ENCODE measurements at places on chromosomes 2 and 18.

DNA sequence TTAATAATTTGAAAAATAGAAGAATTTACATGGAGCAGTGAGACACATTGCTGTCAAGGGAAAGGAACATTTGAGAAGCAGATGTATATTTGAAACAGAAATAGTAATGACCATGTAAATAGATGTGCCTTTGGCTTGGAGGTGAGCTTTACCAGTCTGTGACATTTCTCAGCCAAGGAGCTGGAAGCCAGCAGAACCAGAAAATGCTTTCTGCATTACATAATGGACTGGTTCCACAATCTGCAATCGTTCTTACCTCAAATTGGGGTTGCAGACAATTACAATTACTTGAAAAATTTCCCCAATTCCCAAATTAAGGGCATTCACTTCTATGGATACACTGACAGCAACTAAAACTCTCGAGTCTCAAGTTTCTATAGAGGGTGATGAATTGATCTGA, 59.7 kb downstream of the HNMT start:
- DNase-seq: no peak

DNA sequence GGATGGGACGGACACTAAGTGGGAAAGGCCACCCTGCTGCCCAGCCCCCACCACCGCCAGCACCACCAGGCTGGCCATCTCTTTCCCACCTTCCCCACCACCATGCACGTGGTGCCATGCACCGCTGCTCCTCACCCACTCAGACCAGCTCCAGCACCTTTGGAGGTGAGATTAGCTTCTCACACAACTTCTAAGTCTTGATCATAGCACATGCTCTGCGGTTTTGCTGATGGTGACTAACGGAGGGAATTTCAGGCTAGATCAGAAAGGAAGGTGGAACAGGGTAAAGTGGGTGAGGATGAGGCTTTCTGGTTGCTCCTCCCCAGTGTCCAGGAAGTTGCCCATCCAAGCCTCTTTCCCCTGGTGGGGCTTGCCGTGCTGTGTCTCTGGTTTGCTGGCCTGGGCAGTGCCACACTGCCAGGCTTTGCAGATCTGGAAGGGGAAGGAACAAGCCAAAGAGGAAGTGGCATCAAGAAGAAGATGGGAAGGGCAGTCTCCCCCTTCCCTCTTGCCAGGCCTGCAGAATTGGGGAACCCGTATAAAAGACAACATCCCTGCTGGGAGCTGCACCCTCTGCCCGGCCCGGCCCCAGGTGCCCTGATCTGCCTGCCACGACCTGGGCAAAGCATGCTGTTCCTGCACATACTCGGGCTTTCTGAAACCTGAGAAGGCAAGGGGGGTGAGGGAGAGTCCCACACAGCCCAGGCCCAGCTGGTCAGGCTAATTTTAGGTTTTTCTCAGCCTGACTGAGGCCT, 44.3 kb upstream of the CAB39 start:
- DNase-seq: peak; percentile 49

DNA sequence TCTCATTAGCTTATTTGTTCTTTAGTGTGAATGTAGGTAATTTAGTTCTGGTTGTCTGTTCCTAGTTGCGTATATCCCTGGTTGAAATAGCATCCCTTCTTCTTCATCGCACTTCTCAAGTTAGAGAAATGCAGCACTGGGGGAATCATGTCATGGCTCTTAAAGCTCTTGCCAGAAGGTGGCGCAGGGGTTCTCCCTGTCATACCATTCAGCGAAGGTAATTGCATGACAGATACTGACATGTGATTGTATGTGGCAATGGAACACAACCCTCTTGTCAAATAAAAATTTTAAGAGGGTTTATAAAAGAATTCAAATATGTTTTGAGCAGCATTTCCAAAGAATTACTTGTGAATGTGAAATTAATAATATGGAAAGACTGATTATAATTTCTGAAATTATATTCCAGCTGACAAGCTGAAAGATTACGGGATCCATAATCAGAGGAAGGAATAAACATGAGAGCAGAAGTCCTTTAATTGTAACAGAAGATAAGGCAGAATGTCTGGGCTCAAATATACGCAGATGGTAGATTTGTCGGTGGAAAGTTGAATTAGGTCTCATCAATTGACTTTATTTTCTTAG, 411.7 kb downstream of the DSEL start:
- peak; percentile 45 for DNase-seq

- DNase-seq: no peak
Observed at GRCh38 chr18:50024466-50024865, 170.5 kb downstream of the MYO5B start.

DNA sequence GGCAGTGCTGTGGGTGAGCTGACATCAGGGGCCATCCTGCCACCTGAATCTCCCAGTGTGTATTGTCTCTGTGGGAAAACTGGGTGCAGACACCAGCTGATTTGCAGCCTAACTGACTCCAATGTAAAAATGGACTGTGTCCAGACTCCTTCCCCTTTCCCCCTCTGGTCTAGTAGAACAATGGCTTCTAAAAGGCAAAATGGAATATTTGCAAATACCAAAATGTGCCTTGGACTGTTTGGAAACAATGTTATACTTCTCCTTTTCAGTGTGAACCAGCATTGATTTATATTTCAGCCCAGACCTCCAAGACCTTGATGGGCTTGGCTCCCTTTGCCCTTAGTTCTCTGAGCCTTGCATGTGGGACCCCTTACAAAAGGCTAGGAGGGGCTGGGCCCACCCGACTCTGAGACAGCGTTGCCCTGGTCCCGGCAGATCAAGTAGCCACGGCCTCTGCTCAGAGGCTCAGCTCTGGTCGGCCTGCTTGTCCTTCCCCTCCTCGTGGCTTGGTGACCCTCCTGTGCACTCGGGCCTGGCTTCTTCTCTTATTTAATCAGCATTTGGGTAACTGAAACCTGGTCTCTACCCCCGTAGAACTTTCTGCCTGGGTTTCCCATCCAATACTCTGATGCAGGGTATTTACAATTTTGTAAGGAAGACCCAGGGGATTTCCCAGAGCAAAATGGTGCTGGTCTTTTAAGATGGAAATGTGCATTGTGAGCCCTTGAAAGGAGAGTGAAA, 18.0 kb upstream of the ACKR3 start:
- peak; percentile 46 for DNase-seq

GRCh38 chr2:185689906-185690539, 48.6 kb upstream of the FSIP2 start:
- no peak for DNase-seq

DNA sequence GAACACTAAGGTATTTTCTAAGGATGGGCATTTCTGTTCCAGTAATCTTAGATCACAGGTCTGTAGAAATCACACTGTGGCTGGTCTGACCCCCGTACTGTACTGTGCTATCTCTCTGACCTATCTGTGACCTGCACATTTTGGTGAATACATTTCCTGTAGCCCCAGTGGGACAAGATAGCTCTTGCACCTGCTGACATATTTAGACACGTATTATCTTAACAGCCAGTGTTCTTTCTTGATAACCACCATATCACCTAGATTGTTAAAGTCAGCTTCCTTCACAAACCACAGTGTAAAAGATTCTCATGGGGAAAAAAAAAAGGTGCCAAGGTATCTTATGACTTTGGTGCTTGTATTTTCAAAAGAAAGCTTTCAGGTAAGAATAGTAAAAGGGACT, 39.8 kb upstream of the TMEM247 start:
- no peak for DNase-seq

- DNase-seq: no peak
Observed at GRCh38 chr2:200416878-200417277, 93.0 kb downstream of the KCTD18 start.

DNA sequence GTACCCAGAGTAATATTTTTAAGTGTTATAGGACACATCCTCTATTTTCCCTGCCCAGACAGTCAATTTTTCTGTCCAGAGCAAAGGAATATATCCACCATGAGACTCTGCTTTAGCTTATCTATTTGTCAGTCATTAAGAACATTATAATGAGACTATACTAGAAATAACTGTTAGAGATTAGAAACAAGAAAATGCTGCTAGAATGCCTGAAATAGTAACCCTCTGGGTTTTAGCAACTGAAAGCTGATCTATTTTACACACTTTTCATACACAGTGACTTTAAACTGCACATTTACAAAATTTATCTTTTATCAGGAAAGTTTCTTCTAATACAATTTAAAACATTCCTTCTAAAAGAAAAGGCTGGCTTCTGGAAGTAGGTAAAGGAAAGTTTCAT, 39.6 kb downstream of the MBD2 start:
- no peak for DNase-seq

DNA sequence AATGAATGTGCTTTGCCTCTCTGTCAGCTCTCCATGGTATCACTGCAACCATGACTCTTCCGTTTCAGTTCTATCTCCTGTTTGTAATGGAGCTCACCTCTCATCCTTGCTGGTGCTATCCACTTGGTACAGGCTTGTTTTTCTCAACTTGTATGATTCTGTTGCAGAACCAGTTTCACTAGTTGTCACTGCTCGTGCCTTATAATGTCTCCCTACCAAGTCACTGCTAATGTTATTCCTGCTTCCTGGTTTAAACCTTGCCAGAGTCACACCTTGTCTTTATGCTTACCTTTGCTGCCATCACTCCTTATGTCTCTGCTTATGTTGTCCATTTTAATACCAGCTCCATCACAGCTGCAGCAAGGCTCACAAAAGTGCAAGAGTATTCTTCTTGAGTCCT, 1191.0 kb upstream of the LRRTM1 start:
- DNase-seq: no peak

DNA sequence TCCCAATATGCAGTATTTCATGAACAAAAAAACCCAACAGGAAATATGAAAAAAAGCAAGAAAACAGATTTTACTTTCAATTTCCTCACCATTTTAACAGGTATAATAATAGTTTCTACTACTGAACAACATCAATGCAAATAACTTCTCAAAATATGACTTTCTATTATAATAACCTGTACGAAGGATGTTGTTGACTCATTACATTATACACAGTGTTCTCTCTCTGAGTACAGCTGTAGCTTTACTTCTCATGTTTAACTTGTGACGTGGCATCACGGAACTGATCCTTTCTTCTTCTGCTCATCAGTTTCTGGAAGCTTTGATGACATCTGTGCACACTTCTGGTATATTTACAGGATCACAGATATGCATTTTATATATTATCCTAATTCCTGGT, 40.0 kb downstream of the FAM228A start:
- DNase-seq: no peak

DNA sequence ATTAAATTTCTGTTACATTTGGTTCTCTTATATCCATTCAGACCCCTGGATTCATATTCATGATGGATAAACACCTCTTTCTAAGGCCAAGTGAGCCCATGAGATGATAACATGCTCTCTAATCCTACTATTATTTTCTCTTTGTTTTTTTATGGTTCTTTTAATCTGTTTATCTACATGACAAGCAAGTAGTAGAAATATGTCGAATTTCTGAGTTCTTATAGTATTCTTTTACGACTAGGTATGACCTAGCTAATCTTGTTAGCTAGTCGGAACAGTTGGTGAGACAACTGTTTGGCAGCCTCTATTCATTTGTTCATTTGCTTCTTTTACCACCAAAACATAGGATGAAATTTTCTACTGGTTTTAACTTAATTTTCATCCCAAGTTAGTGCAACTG, 98.1 kb upstream of the SCG2 start:
- no peak for DNase-seq

DNA sequence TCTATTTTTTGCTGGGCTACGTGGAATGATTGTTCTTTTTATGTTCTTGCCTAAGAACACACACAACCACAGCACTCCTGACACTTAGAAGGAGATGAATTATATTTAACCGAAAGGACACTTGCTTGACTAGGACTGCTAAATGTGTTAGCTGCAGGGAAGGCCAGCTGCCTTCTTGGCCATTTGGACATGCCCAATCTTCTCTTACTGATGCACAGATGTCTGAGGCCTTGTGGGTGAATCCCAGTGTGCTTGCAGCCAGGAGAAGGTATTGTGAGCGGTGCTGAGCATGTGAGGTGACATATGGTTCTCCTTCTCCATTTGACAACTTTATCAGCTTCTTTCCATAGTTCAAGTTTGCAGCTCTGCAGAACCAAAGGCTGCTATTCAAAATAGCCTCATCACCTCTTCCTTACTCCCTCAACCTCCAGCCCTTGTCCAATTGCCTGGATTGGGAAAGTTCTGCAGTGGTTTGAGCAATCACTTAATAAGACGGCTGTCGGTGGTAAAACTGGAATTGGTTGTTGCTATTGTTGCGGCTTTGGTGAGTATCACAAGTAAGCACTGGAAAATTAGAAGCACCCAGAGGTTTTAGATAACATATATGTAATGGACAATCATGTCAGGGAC, 1113.3 kb downstream of the TSN start:
- DNase-seq: no peak

DNA sequence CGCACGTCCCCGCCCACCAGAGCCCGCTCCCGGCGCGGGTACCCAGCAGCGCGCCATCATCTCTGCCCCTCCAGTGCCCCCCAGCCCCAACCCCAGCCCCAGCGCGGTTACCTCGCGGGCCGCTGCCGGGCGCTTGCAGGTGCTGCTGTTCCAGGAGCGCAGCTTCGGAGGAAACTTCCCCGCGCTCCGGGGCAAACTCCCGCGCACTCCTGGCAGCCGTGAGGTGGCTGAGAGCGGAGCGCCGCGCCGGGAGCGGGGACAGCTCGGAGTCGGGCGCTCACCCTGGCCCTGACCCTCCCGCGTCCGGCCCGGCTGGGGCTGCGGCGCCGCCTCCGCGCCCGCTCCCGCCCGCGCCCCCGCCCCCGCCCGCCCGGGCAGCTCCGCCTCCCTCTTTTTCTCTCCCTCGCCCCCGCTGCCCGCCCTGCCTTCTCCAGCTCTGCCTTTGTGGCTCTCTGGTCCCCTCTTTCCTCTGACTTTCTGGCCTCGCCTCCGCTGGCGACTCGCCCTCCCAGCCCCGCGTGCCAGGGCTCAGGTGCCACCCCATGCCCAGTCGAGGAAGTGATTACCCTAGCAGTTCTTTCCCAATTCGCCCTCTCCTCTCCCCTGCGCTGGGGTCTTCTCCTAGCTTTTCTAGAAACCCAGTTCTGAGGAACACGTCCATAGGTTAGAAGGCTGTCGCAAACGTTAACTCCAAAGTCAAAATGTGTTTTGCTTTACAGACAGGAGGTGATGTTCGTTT, at the start of gene CHST9:
CHST9 (minus strand) TSS at position 284 of the 739 bp plus-strand sequence. CDS start 42,499 bp downstream, outside the sequence.
- DNase-seq: peak; percentile 86

DNA sequence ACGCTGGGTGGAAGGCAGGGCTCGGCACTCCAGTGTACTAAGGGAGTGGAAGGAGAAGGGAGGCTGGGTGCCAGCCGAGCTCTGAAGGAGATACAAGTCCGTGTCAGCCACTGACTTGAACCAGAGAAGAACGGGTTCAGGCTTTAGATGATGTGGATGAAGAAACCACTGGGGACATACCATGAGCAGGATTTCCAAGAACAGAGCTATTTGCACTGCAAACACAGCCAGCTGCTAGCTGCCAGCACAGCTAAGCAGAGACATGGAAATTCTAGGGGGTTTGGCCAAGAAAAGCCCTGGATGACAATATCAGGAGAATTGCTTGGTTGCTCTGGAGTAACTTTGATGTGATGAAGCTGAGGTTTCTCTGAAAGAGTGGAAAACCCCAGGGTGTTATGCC, 5.2 kb downstream of the CD207 start:
- DNase-seq: no peak

GRCh38 chr18:7840411-7840810, 273.3 kb downstream of the PTPRM start:
- DNase-seq: no peak

All from iPS-NIHi11 (cell line).